A673 (cell line): ENCODE measurements at places on chromosomes 13 and 19.

DNA sequence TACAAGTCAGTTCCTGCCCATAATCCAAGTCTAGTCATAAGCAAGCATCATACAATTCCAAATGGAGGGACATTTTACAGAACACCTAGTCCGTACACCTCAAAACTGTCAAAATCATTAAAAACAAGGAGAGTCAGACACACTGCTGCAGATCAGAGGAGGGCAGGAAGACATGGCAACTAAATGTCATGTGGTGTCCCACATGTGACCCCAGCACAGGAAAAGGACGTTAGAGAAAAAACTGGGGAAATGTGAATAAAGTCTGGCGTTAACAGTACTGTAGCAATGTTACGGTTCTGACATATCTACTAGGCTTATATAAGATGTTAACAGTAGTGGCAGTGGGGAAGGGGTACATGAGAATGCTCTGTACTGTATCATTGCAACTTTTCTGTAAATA, 2.3 kb downstream of the ZSCAN5A start:
- DNase-seq = no peak

GRCh38 chr13:27401210-27401609, 23.2 kb upstream of the GTF3A start:
- no peak for DNase-seq

GRCh38 chr19:12873891-12874745, 7.1 kb downstream of the DNASE2 start:
- no peak for DNase-seq

GRCh38 chr13:35818633-35819067, 312.5 kb downstream of the DCLK1 start:
- peak; percentile 50 for DNase-seq

- DNase-seq = no peak
Observed at GRCh38 chr13:33578786-33579185, 239.2 kb upstream of the RFC3 start.

- no peak for DNase-seq
Observed at GRCh38 chr19:35845215-35846037, 6.9 kb downstream of the NPHS1 start.

DNA sequence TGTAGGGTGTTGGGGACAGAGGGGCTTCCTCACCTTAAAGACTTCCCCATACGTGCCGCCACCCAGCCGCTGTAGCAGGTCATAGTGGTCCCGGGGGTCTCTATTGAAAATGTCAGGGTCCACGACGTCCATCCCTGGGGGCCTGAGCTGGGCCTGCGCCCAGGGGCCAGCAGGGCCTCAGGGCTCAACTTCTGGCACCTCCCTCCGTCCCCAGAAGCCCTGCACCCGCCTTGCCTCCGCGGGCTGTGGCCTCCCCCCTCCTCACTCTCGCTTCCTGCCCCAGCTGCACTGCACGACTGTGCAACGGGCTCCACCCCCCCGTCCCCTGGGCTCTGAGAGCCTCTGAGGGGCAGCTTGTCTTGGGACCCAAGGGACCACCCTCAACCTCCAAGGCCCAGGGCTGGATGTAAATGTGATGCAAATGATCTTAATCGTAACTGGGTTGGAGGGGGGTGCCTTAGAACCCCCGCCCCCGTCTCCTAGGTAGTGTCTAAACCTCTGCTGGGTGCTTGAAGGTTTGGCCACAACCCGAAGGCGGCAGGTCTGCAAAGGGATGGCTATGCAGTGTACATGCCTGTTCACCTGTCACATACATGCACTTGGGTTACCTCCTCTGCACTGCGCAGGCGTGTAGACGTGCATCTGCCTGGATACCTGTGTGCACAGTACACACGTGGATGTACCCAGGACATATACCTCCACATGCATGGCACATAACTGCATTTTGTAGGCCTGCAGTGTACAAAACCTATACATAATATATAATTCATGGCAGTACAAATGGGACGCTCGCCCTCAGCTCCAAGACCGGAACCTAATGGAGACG, at the start of gene MAP4K1:
Gene MAP4K1, minus strand, starts transcription at position 190 of the 826 bp plus-strand sequence. Its CDS starts 58 bp downstream, at position 132.
- DNase-seq = no peak

GRCh38 chr13:25266706-25267105, 20.6 kb downstream of the MTMR6 start:
- DNase-seq = no peak

DNA sequence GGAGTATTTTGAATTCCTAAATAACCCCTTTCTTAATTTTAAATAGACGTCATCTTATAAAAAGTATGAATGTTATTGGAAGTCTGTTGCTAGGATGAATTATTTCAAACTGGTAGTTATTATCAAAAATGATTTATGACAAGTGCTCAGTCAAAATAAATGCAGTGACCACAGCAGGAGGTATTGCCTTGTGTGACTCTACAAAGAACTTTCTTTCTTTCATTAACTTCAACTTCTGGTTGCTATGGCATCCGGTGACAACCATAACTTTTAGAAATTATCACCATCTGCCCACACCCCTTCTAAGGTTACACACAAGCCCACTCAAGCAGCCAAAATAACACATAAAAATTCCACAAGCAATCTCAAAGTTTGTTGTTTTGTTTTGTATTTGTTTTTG, 189.9 kb downstream of the DACH1 start:
- DNase-seq = peak; percentile 75

- peak; percentile 99 for DNase-seq
Observed at GRCh38 chr19:49148784-49149651, 6.2 kb downstream of the HRC start.

DNA sequence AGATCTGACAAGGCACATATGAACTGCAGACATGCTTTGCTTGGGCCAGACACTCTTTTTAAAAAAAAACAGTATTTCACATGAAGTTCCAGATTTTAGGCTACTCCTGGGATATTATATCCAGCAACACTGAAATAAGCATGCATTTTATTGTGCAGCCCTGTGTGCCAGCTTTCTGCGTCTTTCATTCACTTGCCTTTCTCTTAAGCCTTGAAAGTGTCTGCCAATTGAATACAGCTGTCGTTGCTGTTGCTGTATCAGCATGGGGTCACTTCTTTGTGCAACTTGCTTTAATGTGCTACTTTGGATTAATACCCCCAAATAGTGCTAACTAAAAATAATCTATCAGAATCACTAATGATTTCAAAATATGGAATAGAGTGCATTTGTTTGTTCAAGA, 657.8 kb downstream of the SLITRK6 start:
- DNase-seq = peak; percentile 76

- peak; percentile 60 for DNase-seq
Observed at GRCh38 chr19:48400018-48400742, 6.7 kb downstream of the GRIN2D start.

- DNase-seq = no peak
Observed at GRCh38 chr13:114152831-114153371, 20.5 kb upstream of the RASA3 start.

DNA sequence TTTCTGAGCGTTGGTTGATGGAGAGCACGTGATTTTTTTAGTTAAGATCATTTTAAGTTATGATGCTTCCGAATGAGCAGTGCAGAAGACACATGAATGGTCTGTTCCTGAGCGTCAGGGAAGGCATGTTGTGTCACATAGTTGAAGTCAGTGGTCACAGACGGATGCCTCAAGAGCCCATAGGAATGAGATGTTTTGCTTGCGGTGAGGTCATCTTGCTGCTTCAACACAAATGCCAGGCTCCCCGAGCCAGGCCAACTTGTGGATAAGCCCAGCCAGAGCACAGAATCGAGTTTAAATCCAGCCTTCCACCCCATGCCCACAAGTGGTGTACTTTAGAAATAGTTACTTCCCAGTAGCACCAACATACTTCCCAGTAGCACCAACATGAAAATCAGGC, 5.4 kb downstream of the UPF3A start:
- no peak for DNase-seq

- DNase-seq = no peak
Observed at GRCh38 chr19:18156268-18156667, 3.3 kb downstream of the PIK3R2 start.

DNA sequence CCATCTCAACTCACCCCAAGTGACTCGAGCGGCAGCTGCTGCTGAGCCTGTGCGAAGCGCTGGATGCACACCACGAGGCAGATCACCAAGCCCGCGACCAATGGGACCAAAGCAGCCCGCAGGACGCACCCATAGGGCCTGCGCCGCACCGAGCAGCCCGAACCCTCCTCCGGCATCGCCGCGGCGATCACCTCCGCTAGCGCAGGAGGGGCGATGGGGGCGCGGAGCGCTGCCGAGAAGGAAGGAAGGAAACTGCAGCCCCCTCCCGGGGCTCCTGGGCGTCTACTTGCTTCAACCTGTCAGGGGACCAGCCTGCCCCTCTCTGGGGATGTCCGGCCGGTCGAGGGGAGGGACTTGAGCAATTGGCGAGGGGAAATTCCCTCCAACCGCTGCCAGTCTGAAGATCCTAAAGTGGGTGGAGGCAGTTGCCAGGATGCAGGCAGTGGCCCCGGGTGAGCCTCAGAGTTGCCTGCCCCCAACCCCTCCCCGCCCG, at the start of gene CD70:
Gene CD70, minus strand, starts transcription at position 324 of the 493 bp plus-strand sequence. Its CDS starts 148 bp downstream, at position 176.
- peak; percentile 74 for DNase-seq

- DNase-seq = peak; percentile 17
Observed at GRCh38 chr13:40149611-40150274, 494.3 kb downstream of the COG6 start.

DNA sequence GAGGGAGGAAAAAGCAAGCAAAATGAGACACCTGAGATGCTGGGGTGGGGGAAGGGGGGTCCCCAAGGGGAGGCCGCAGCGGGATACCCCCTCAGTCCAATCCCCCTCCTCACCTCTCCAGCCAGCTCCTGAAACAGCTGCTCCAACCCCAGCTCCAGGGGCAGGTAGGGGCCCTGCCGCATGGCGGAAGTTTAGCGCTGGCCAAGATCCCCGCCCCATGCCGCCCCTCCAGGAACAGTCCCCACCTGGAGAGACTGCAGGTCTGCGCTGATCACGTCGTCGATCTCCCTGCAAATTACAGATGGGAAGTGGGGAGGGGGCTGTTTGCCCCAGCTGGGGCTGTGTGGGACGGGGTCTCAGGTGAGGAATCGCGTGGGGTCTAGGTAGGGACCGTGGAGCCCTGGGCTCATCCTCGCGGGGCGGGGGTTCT, 9.0 kb downstream of the CAPN12 start:
- DNase-seq = no peak

DNA sequence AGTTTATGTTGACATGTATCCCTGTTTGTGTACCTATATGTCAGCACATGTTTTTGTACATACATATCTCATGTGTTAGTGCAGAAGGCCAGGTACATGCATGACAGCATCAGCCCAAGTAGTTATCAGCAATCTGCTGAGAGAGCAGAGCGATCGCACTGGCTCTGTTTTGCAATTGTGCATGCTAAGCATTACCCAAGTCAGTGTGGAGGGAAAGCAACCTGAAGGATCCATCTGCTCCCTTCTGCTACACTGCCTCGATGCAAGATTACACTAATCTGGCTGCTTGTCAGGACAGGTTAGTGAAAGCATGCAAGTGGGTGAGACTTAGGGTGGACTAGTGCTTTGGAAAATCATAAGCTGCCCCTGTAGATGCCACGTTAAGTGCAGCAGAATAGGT, 211.8 kb downstream of the PCCA start:
- peak; percentile 83 for DNase-seq

- DNase-seq = no peak
Observed at GRCh38 chr13:112326821-112327370, 49.3 kb upstream of the SPACA7 start.

GRCh38 chr13:44955406-44955805, 33.9 kb downstream of the NUFIP1 start:
- DNase-seq = no peak

DNA sequence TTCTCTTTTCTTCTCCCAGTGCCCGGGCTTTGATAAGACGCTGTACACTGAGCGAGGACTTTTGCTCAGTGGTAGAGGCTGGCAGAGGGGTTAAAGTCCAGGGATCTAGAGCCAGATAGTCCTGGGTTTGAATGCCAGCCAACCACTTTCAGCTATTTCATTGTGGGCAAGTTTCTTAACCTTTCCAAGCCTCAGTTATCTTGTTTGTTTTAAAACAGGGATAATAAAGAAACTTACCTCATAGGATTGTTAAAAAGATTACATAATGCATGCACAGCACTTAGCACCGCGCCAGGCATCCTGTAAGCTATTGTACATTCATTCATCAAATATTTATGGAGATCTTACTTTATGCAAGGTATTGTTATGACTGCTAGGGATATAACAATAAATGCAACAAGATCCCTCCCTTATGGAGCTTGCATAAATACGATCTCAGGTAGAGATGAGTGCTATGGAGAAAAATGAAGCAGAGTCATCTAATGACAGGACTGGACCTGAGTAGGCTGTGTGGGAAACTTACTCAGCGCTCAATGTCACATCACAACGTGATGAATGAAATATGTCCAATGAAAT, 70.8 kb downstream of the LNX2 start:
- no peak for DNase-seq

DNA sequence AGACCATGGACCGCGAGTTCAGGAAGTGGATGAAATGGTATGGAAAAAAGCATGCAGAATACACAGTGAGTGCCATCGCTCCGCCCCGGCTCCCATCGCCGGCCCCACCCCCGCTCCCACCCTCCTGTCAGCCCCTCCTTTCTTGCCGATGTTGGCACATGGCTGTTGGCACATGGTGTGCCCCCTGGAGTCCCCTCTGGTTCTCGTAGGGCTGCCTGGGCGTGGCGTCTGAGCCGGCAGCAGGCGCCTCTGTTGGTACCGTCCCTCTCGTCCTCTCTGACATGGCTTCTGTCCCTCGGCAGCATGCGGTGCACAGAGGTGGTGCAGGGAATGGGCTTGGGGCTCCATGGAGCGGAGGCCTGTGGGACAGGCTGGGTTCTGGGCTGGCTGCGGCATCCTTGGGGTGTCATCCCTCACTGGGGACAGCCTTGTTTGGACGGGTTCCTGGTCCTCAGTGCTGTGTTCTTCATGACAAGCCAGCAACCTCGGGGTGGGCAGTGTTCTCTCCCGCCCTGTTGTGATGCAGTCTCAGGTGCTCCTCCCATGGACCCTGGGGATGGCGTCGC, 30.9 kb downstream of the DOT1L start:
- peak; percentile 31 for DNase-seq

- no peak for DNase-seq
Observed at GRCh38 chr19:6374711-6375410, 872 bp downstream of the PSPN start.

DNA sequence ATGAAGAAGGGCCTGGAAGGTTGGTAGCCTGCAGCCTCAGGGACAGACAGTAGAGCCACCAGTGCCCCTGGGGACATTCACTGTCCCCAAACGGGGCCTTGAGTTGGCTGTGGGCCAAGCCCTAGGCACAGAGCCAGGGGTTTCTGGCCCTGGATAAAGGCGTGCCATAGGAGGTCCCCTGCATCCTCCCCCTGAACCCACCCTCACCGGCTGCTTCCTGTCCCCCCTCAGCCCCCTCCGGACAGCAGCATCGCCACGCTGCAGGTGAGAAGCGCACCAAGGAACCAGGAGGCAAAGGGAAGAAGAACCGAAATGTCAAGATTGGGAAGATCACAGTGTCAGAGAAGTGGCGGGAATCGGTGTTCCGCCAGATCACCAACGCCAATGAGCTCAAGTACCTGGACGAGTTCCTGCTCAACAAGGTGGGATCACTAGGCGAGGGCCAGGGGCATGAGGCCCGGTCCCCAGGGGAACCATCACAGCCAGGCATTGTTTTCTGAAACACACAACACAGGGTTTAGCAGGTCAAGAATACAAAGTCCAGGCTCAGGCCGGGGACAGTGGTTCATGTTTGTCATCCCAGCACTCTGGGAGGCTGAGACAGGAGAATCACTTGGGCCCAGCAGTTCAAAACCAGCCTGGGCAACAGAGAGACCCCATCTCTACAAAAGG, 14.6 kb upstream of the USE1 start:
- no peak for DNase-seq
